ENCODE measurements at places on chromosomes 1 and 21.

DNA sequence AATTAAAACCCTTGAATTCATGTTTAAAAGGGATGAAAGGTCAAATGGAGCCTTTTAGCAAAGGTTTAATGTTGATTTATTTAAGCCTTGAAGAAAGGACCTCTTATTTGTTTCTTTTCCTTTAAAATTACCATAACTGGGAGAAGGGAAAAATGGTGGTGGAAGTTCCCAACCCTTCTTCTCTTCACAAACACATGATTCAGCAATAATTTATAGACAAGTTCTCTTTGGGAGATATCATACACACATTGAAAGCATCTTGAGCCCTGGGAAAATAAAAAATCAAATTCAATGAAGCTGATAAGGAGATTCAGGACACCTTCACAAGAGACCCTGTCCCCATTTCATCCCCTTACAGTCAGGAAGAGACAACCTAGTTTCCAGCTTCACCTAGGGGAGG lies 8.9 kb downstream of the ADAM30 start:
- no peak for DNase-seq

DNA sequence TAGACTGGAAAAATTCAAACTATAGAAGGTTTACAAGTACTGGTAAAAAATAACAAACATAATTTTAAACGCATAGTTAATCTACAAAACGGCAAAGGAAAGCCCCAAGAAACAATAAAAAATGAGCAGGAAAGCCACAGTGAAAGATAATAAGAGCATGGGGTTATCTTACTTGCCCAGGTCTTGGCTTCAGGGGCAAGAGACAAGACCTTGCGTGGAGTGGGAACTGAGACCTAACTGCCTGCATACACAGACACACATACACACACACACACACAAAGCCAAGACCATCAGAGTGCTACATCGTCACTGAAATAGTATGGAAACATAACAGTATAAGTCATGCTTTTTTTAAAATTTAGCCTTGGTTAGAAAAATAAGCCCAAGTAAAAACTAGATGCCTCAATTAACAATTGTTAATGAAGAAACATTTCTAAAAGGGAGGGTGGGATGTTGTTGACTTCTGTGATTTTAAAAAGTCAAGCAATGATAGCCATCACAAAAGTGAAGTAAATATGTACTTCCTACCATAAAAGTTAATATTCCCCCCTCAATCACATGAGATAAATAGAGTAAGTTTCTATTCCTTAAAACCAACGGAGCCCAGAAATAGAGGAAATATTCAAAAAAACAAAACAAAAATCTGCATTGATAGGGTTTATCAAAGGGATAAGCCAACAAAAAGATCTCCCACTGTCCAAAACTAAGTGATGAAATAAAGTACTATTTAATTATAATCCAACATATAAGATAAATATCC lies 29.4 kb upstream of the CRP start:
- no peak for DNase-seq

GRCh38 chr1:36656271-36656670 lies 173.6 kb upstream of the CSF3R start:
- DNase-seq = no peak

GRCh38 chr1:87295445-87296110 lies 33.1 kb upstream of the LMO4 start:
- no peak for DNase-seq

- DNase-seq = no peak
Observed at GRCh38 chr1:75423616-75424015, 187.3 kb downstream of the SLC44A5 start.

- DNase-seq = no peak
Observed at GRCh38 chr1:247211339-247211738, 39.5 kb upstream of the ZNF124 start.

- no peak for DNase-seq
Observed at GRCh38 chr1:42692461-42692860, 10.2 kb downstream of the YBX1 start.

GRCh38 chr1:175163702-175164101 lies 28.9 kb downstream of the KIAA0040 start:
- DNase-seq = no peak

DNA sequence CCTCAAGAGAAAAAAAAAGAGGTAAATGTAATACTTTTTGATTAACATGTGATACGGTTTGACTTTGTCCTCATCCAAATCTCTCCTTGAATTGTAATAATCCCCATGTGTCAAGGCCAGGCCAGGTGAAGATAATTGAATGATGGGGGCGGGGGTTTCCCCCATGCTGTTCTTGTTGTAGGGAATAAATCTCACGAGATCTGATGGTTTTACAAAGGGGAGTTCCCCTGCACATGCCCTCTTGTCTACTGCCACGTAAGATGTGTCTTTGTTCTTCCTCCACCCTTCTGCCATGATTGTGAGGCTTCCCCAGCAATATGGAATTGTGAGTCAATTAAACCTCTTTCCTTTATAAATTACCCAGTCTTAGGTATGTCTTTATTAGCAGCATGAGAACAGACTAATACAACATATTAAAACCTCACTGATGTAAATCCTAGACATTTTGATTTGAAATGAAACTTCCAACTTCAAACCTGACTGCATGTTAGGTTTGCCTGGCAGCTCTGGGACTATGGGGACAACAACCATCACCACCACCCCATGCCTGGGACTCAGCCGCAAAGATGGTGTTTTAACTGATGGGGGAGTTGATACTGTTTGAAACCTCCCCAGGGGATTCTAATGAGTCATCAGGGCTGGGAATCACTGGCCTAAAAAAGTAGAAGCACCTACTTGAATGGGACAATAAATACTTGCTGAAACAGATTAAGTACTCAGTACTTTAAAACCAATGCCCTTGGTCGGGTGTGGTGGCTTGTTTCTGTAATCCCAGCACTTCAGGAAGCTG lies 32.8 kb upstream of the BACH1 start:
- DNase-seq = no peak
